COLO829 (cell line): ENCODE measurements at places on chromosomes 2 and 18.
A peak's percentile ranks its signal among the peaks of the same experiment; 100 is the strongest.

- no peak for DNase-seq
These were observed 78.2 kb upstream of the ITGB6 start for GRCh38 chr2:160278101-160278878.

GRCh38 chr2:105864262-105864661 lies 119.5 kb downstream of the NCK2 start:
- DNase-seq = no peak

DNA sequence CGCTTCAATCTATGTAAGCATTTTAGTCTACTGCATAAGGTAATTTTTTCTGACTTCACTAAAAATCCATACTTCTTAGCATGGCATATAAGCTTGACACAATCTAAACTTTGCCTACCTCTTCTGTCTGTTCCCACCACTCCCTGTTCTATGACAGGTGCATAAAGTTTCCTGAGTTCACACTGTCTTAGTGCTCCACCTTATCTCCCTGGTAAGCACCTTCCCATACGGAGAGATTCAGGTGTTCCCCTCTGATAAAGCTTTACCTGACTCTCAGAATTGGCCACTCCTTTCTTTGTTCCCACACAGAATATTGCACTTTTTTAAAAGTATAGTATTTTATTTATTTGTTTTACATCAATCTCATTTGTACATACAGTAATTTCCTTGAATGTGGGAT lies 16.8 kb upstream of the ITGA4 start:
- no peak for DNase-seq

DNA sequence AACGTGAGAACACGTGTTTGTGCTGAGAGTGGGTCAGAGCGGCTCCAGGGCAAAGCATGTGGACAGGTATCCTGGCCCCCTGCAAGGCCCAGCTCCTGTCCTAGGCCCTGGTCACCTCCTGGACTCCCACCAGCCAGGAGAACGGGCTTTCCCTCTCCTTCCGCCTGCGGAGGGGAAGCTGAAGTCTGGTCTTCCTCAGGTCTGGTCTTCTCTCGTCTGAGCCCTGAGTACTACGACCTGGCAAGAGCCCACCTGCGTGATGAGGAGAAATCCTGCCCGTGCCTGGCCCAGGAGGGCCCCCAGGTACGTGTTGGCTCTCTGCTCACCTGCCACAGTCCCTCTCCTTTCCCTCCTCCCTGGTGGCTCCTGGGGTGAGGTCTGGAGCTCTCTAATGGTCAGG lies 963 bp downstream of the GNLY start:
- DNase-seq = no peak

DNA sequence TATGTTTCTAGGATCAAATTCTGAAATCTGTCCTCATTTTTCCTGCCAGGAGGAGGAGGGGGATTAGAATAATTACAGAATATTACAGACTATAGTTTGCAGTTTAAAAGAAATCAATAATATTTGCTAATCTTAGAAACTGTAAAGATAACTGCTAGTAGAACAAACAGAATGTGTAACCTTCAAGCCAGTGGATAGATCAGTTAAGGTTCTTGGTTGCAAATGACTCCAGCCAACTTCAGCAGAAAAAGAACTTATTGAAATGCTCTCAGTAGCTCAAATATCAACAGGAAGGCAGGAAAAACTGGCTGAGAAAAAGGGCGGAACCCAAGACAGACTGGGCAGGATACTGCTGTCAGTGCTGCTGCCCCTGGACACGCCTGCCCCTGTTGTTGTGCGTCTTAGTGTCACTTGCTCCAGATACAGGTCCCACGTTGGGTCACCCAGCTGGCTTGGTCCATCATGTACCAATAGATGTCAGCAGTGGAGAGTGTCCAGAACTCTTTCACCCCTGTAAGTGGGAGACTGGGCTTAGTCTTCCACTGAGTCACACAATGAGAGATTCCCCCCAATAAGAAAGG lies 10.2 kb downstream of the NMUR1 start:
- DNase-seq = no peak

DNA sequence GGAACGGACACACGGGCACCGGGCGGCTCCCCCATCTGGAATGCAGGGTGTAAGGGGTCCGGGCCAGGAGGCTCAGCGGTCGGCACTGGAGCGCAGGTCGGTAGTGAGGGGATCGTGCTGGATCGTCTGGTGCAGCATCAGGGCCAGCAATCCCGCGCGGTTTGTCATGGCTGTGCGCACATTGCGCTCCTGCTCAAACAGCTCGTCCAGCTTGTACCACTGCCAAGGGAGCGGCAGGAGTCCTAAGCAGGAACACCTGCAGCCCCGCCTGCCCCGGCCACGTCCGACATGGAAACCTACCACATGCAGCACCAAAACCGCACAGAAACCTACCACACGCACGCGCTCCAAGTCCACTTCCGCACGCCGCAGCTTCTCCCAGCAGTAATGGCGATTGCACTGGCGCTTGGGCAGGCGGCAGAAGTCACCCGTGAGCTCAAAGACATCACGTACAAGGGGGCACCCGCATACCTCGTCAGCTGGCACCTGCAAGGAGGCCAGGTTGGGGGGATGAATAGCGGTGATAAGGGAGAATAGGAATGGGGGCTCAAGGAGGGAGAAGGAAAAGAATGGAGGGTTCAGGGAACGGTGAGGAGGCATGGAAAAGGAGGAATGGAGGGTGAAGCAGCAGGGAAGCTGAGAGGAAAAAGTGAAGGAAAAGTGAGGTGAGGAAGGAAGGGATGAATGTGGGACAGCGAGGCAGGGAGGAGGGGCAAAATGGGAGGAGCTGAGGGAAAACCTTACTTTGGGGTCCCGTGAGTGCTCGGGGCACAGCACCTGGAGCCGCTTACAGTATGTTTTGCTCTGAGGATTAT lies 1.4 kb upstream of the MBD1 start:
- DNase-seq = no peak

DNA sequence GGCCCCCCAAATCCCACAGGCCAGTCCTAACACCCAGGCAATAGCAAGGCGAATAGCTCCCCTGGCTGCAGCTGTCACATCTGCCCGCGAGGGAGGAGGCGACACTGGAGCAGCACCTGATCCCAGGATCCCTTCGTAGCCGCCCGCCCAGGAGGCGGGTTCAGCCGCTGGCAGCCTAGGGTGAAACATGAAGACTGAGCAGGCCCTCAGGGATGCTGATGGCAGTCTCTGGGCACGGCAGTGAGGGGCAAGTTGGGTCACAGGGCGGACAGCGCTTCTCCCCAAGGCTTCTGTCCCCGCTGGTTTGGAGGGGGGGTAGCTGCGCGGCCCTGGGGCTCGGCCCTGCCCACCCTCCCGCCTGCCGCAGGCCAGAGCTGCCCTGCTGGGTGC lies 1.9 kb downstream of the DNMT3A start:
- no peak for DNase-seq

GRCh38 chr18:54279477-54280219 lies 10.3 kb downstream of the POLI start:
- no peak for DNase-seq

DNA sequence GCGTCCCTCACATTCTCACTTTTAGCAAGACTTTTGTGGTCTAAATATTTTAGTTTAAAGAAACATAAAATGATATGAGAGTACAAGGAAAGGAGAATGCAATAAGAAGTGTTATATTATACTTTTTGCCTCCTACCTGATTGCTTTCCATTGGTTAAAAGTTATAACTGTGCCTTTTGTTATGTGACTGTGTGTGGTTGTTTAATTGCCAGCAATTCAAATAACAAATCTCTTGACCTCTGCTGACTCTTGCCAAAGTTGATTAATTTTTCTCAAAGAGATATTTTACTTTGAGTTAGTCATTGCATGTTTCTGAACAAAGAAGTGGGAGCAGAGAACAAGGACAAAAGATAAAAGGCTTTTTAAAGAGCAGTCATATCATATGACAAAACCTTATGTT lies 599.5 kb downstream of the SUCLG1 start:
- DNase-seq = peak; percentile 21

DNA sequence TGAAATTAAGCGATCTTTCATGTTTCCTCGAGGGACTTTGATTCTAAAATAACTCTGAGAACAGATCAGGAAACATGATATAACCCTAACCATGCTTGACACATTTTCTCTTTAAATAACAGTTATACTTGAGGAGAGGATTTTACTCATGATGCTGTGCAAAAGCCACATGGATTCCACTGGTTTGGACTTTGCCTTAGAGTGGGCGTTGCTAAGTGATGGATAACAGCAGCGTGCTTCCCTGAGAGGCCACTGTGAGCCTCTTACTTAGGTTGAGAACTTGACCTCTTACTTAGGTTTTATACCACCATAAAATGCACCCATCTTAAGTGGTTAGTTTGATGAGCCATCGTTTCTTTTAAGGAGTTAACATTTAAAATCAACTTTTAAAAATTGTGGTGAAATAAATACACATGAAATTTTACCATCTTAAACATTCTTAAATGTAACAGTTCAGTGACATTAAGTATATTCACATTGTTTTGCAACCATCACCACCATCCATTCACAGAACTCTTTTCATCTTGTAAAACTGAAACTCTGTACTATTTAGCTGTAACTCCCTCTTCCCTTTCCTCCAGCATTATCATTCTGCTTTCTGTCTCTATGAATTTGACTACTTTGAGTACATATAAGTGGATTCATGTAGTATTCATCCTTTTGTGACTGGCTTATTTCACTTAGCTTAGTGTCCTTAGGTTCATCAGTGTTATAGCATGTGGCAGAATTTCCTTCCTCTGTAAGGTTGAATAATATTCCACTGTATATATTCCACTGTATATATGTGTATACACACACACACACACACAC lies 22.6 kb downstream of the ANXA4 start:
- no peak for DNase-seq

- no peak for DNase-seq
These were observed 68.7 kb downstream of the DIS3L2 start for GRCh38 chr2:232030229-232030628.

DNA sequence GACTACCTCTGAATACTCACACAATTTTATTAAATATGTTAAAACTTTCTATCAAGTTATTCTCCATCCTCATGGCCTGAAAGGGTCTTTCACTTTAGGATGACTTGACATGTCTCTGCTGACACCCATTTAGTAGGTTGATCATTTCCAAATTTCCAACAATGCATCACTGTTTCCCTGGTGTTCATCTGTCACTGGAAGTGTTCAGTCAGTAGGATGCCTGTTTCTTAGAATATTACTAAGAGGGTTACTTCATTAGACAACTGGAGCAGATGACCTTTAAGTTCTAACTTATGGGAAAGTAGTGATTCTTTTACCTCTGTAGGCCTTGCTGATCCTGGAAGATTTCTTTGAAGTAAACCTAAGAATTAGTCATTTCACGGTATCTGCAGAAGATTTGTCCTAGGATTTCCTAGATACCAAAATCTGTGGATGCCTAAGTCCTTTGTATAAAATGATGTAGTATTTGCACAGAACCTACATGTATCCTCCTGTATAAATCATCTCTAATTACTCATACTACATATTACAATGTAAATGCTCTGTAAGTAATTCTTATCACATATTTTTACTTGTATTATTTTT lies 77.7 kb downstream of the MAP3K20 start:
- DNase-seq = no peak

- no peak for DNase-seq
These were observed 350.4 kb downstream of the THSD7B start for GRCh38 chr2:137115795-137116089.

GRCh38 chr18:76686737-76687231 lies 135.6 kb upstream of the ZNF236 start:
- peak; percentile 45 for DNase-seq

DNA sequence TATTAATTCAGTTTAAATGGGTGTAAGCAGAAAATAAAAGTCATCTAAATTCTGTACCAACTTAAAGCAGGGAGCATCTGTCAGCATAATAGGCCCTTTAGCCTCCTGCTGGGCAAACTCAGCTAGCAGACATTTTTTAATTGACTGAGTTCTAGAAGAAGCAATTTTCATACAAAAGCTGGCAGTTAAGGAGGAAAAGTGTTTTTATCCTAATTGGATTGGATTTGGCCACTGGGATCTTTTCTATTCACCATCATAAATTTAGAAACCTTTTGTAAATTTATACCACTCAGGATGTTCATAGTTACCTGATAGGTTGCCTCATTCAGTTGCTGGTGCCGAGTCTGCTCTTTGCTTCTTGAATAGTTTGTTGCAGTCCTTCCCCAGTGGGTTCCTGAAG lies 262.7 kb upstream of the FSIP2 start:
- DNase-seq = no peak

GRCh38 chr2:58019229-58019628 lies 27.4 kb upstream of the VRK2 start:
- peak; percentile 9 for DNase-seq

- DNase-seq = no peak
These were observed 92.2 kb upstream of the MCFD2 start for GRCh38 chr2:47007826-47008225.

GRCh38 chr2:215435280-215435869 lies 493 bp downstream of the FN1 start:
- DNase-seq = peak; percentile 21

DNA sequence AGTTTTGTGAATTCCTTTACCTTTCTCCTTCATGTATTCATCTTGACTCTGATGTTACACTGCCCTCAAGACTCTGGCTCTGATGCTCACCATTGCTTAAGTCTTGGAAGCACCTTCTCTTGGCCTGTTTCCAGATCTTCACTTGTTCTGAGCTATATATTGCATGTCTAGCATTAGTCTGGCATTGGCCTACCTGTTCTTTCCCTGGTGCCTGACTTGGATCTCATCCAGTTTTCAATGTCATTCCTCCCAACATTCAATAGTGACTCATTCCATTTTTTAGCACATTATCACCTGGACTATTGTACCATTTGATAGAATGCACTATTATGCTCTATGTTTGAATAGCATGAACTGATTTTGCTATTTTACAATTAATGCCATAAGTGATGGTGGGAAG lies 127.3 kb upstream of the NYAP2 start:
- no peak for DNase-seq

GRCh38 chr2:227610123-227610522 lies 4.5 kb downstream of the SCYGR3 start:
- no peak for DNase-seq

DNA sequence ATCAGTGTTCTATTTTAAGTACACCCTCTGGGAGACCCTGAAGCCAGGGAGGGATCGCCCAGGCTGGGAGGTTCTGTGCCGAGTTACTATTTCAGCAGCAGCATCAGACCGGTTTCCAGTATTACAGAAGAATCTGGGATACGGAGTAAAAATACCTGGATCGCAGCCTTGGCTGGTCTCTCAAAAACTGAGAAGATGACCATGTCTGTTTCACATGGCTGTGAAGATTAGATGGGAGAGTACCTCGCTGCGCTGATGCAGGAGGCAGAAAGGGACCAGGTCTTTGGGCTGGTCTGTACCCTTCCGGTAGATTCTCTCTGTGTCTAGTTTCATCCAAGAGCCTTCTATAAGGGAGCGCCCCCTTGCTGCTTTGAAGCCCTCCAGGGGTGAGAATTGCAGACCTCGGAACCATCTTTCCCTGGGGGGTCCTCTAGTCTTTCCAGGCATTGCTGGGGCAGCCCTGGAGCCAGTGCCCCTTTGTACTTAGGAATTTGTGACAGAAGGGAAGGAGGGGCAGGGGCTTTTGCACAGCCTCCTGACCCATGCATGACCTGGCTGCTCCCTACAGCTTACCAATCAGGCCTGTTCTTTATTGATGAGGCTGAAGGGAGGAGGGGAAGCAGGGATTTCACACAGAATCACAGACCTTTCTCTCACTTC lies 56.3 kb upstream of the MAPRE3 start:
- DNase-seq = no peak

- no peak for DNase-seq
These were observed 29.4 kb upstream of the MBP start for GRCh38 chr18:77161961-77162360.

- DNase-seq = peak; percentile 45
These were observed 2.1 kb upstream of the CHCHD5 start for GRCh38 chr2:112582314-112582746.

GRCh38 chr2:133838642-133839365 lies 270.5 kb upstream of the NCKAP5 start:
- no peak for DNase-seq

GRCh38 chr2:23556929-23557328 lies 171.9 kb downstream of the KLHL29 start:
- DNase-seq = no peak
